Activated naive CD8-positive, alpha-beta T cell treated with anti-CD3 and anti-CD28 coated beads, Interleukin-2, amount 10 ng/mL, durations not matched to agents 7 days and 5 days (primary cell): ENCODE measurements at places on chromosomes 6 and 20.

- DNase-seq = no peak
Measured at GRCh38 chr6:186340-186965, 105.8 kb upstream of the DUSP22 start.

GRCh38 chr20:18138266-18138582 is 561 bp downstream of the KAT14 start:
- DNase-seq = no peak

GRCh38 chr20:63164484-63165355 is 51.2 kb downstream of the YTHDF1 start:
- no peak for DNase-seq

DNA sequence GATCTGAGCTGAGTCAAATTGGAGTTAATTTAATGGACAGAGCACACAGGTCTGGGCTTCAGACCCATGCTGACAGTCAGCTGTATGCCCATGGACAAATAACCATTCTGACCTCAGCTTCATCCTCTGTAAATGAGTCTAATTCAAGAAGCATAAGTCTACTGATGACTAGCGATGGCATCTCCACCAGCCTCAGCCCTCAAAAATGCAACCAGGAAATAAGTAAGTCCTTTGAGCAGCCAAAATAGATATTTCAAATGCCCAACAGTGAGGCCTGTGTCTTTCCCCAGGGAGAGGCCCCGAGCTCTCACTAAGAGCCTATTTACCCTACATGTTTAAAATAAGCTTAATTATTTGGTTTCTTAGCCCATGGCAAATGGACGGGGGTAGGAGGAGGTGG is 114.2 kb upstream of the MTHFD1L start:
- DNase-seq = no peak

GRCh38 chr20:50645253-50646068 is 45.9 kb downstream of the RIPOR3 start:
- no peak for DNase-seq

DNA sequence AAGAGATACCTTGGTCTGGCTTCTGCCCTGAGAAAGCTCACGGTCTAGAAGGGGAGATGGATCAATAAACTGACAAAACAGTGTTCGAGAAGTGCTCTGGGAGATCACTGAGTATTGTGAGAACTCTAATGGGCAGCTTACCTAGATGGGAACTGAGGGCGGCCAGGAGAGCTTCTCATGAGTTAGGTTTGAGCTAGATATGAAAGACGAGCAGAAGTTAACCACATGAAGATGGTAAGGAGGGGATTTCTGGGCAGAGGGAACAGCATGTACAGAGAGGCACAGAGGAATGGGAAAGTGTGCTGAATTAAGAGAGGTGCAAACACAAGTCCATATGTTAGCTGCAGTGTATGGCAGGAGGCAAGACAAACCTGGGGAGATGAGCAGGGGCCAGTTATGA is 11.9 kb downstream of the ZFAND3 start:
- DNase-seq = no peak
